ENCODE measurements at places on chromosomes 3 and 15. TPM values are rescaled to one million over a fixed set of nuclear protein-coding genes. Genes with fewer than 3 reads are reported as not detected.

- no peak overlapping the region for H3K27ac ChIP-seq
- H3K4me1 ChIP-seq = peaks cover 26% of the 10 kb centered on the region
- peaks cover 11% of the 10 kb centered on the region for H3K36me3 ChIP-seq
- no peaks in the 10 kb centered on the region for H3K27me3 ChIP-seq
Observed at GRCh38 chr15:40407330-40407990, 1.9 kb downstream of the IVD start.

Gene GPR87
- not detected for total RNA-seq

DNA sequence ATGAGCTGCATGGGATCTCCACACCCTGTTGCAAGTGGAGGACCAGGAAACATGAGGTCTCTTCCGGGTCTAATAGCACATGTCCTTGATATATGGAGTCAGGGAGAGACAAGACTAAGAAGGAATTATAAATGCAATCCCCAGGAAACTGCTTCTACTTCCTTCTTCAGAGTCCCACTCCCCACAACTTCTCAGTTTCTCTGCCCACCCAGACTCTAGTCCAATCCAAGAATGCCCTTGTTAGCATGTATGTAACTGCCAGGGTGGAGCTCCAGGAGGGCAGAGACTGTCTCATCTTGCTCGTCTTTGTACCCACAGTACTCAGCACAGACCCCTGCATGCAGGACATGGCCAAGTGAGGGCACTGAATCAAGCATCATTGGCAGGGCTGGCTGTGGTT lies 8.3 kb downstream of the DAPK2 start:
- H3K27ac ChIP-seq = no peak overlapping the region
- H3K4me1 ChIP-seq = peaks cover 5% of the 10 kb centered on the region
- H3K4me3 ChIP-seq = no peak overlapping the region

GRCh38 chr15:45586601-45587094 lies 531 bp upstream of the BLOC1S6 start:
- H3K4me1 ChIP-seq = peaks cover 30% of the 10 kb centered on the region
- H3K27me3 ChIP-seq = peaks cover 3% of the 10 kb centered on the region
- H3K36me3 ChIP-seq = peaks cover 3% of the 10 kb centered on the region
- H3K27ac ChIP-seq = peak overlapping the region; percentile 100
- DNase-seq = no peak
- H3K4me3 ChIP-seq = peak overlapping the region; percentile 99
